ENCODE measurements at places on chromosomes 16 and 17. TPM values are rescaled to one million over a fixed set of nuclear protein-coding genes. Genes with fewer than 3 reads are reported as not detected.

DNA sequence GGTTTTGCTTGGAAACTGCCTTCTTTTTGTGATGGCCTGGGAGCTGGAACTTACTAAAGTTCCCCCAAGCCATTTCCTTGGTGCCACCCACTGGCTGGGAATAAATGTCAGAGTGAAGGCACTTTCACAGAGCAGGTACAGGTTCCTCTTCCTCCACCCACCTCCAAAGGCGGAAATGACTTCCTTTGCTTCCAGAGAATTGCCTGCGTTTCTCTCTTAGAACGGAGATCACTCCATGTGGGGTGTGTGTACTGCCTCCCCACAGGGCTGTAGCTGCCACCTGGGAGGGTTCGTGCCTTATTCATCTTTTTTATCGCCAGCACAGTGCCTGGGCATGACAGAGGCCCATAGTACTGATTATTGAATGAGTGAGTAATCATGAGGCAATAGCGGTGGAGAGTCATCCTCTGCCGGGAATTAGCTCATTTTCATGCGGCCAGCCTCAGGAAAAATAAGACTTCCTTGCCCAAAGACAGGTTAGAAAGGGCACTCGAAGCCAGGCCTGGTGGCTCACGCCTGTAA lies 32.2 kb upstream of the HAS3 start:
- no peak for DNase-seq
- no peak overlapping the region for H3K27ac ChIP-seq
- no peaks in the 10 kb centered on the region for H3K27me3 ChIP-seq
- no peak overlapping the region for H3K4me3 ChIP-seq

DNA sequence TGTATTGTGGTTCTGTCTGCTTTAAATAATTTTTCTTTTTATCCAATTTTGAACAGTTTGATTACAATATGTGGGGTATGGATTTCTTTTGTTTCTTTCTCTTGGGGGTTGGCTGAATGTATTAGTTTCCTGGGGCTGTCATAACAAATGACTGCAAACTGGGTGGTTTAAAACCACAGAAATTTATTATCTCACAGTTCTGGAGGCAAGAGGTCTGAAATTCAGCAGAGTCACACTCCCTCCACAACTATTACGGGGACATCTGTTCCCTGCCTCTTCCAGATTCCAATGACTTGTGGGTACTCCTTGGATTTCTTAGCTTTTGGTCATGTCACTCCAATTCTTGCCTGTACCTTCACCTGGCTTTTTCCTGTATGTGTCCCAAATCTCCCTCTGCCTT lies 23.7 kb downstream of the COX11 start:
- no peak overlapping the region for H3K27ac ChIP-seq
- H3K36me3 ChIP-seq, result no peaks in the 10 kb centered on the region
- no peak overlapping the region for H3K4me3 ChIP-seq

- no peak overlapping the region for H3K27ac ChIP-seq
- no peaks in the 10 kb centered on the region for H3K36me3 ChIP-seq
- no peaks in the 10 kb centered on the region for H3K27me3 ChIP-seq
- no peak overlapping the region for H3K4me3 ChIP-seq
- no peak for DNase-seq
Observed at GRCh38 chr16:58421529-58421928, 29.3 kb downstream of the GINS3 start.

- H3K4me3 ChIP-seq, result no peak overlapping the region
- H3K4me1 ChIP-seq, result no peaks in the 10 kb centered on the region
- H3K27ac ChIP-seq, result no peak overlapping the region
- H3K36me3 ChIP-seq, result no peaks in the 10 kb centered on the region
Observed at GRCh38 chr16:20814784-20815183, 8.5 kb downstream of the REXO5 start.

DNA sequence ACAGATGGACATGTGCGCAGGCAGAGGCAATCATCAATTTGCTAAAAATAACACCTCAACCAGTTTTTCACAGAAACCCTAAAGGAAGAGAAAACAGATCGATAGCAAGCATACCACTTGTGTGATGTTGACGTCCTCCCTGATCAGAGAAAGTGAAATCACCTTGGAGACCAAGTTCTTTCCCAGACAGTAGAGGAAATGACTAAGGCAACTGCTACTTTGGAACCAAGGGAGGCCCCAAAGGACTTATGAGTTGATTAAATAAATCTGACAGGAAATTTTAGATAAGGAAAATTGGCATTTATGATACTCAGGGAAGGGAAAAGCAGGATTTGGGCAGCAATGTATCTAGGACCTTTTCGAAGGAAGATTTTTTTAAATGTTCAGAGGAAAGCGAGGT lies 267.1 kb upstream of the ASIC2 start:
- no peaks in the 10 kb centered on the region for H3K36me3 ChIP-seq
- H3K27me3 ChIP-seq, result no peaks in the 10 kb centered on the region
- H3K27ac ChIP-seq, result no peak overlapping the region
- no peak overlapping the region for H3K4me3 ChIP-seq

DNA sequence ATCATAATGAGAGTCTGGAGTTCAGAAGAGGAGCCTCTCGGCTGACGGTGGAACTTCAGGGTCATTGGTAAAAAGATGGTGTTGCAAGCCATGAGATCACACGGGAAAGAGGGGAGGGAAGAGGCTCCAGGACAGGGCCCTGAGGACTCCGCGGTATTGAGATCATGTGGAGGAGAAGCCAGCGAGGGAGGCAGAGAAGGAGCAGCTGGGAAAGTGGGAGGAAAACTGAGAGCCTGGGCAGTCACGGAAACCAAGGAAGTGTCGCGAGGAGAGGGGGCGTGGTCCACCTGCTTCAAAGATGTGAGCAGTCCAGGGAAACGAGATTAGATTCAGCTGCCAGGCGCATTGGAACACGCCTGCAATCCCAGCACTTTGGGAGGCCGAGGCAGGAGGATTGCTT lies 27.7 kb upstream of the SBK1 start:
- no peaks in the 10 kb centered on the region for H3K36me3 ChIP-seq
- no peak for DNase-seq
- H3K4me1 ChIP-seq, result peaks cover 13% of the 10 kb centered on the region
- no peak overlapping the region for H3K27ac ChIP-seq
- no peaks in the 10 kb centered on the region for H3K27me3 ChIP-seq

GRCh38 chr16:66569827-66570405 lies 3.7 kb downstream of the CMTM1 start:
- H3K27me3 ChIP-seq, result no peaks in the 10 kb centered on the region
- H3K4me1 ChIP-seq, result peaks cover 2% of the 10 kb centered on the region
- peaks cover 14% of the 10 kb centered on the region for H3K36me3 ChIP-seq
- no peak for DNase-seq
- H3K27ac ChIP-seq, result no peak overlapping the region
- H3K4me3 ChIP-seq, result no peak overlapping the region

DNA sequence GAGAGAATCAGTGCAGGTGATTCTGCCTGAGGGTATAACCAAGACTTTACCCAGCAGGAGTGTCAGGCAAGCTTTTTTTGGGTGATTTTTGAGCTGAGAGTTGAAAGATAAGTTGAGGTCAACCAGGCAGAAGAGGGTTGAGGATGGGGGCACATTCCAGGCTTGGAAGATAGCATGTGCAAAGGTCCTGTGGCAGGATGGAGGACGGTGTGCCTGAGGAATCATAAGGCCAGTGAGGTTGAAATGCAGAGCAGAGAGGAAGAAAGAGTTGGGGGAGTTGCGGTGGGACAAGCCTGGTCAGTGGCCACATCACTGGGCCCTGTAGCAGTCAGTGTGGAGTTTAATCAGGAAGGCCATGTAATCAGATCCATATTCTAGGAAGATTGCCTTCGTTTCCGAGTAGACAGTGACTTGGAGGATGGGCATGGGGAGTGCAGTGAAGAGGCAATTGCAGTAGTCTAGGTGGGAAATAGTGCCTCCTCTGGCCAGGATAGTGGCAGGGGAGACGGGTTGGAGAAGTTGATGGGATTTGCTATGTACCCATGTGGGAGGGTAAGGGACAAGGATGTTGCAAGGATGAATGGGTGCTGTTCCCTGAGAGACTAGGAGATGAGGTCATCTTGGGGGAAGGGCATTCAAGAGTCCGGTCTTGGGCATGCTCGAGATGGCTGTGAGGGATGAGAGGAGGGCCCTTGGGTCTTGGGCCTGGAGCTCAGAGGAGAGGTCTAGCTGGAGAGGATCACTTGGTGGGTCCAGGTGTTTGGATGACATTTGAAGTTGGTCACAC lies 3.9 kb downstream of the PLEKHG4 start:
- DNase-seq, result no peak
- H3K27ac ChIP-seq, result no peak overlapping the region
- peaks cover 16% of the 10 kb centered on the region for H3K4me1 ChIP-seq
- no peaks in the 10 kb centered on the region for H3K36me3 ChIP-seq
- H3K4me3 ChIP-seq, result no peak overlapping the region

DNA sequence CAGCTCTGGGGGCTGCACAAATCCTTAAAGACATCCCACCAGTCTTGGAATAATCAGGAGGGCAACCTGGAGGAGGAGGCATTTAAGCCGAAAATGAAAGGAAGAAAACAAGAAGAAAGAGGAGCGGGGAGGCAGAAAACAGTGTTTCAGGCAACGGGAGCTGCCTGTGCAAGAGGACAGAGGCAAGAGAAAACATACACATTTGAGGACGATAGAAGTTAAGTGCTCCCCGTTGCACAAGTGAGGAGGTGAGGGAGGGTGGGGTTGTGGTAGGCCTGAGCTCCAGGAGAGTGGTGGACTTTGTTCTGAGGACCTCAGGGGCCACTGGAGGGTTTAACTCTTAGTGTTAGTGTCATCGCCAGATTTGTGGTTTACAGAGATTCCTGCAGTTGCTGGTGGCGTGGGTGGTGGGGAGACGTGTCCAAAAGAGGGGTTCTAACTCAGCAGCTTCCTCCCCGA lies 27.6 kb upstream of the CIBAR2 start:
- no peak overlapping the region for H3K4me3 ChIP-seq
- no peaks in the 10 kb centered on the region for H3K4me1 ChIP-seq
- no peaks in the 10 kb centered on the region for H3K36me3 ChIP-seq
- no peaks in the 10 kb centered on the region for H3K27me3 ChIP-seq

DNA sequence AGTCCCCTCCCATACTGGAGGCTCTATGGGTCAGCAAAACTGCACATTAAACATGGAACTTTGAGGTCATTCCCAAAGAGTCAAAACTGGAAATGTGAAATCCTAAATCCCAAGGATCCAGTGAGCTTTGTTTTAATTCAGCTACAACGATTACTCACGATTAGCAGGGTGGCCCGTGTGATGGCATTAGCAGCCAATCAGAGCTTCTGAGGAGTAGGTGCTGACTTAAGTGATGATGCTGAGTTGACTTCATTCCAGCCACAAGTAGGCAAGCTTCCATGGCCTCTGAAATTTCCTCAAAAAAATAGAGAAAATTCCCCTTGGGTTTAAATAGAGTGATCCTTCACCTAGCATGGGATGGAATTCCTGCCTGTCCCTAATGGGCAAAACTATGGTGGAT lies 28.1 kb upstream of the BEAN1 start:
- no peak overlapping the region for H3K4me3 ChIP-seq
- no peaks in the 10 kb centered on the region for H3K4me1 ChIP-seq
- DNase-seq, result no peak
- no peaks in the 10 kb centered on the region for H3K36me3 ChIP-seq
- no peaks in the 10 kb centered on the region for H3K27me3 ChIP-seq
- no peak overlapping the region for H3K27ac ChIP-seq

DNA sequence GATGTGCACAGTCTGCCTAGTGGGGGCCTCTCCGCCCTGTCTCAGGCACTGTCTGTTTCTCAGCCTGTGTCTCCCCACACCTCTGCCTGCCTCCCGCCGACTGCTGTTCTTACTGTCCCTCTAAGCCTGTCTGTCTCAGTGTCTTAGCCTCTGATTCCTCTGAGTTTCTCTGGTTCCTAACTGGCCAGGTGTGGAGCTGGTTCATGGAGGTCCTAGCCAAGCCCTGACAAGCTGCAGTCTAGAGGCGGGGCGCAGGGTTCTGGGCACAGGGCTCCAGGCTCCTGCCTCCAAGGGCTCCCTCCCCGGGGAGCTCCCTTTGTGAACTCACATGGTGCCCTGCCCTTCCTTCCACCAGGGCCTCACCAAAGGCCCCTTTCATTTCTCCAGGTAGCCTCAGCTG lies 19.4 kb downstream of the C17orf100 start:
- no peak overlapping the region for H3K27ac ChIP-seq
- H3K4me1 ChIP-seq, result peaks cover 2% of the 10 kb centered on the region
- no peaks in the 10 kb centered on the region for H3K27me3 ChIP-seq
- H3K36me3 ChIP-seq, result no peaks in the 10 kb centered on the region
- DNase-seq, result no peak

GRCh38 chr16:1028524-1029258 lies 43.9 kb upstream of the SSTR5 start:
- H3K27ac ChIP-seq, result no peak overlapping the region
- H3K4me1 ChIP-seq, result no peaks in the 10 kb centered on the region
- H3K36me3 ChIP-seq, result no peaks in the 10 kb centered on the region
- H3K4me3 ChIP-seq, result no peak overlapping the region

- H3K4me1 ChIP-seq, result no peaks in the 10 kb centered on the region
- no peak overlapping the region for H3K4me3 ChIP-seq
- H3K36me3 ChIP-seq, result no peaks in the 10 kb centered on the region
Observed at GRCh38 chr17:61314368-61315078, 85.1 kb upstream of the TBX2 start.

GRCh38 chr17:71192039-71192555 lies 928.7 kb upstream of the SOX9 start:
- no peaks in the 10 kb centered on the region for H3K4me1 ChIP-seq
- no peaks in the 10 kb centered on the region for H3K36me3 ChIP-seq
- no peaks in the 10 kb centered on the region for H3K27me3 ChIP-seq
- no peak for DNase-seq
- no peak overlapping the region for H3K27ac ChIP-seq

DNA sequence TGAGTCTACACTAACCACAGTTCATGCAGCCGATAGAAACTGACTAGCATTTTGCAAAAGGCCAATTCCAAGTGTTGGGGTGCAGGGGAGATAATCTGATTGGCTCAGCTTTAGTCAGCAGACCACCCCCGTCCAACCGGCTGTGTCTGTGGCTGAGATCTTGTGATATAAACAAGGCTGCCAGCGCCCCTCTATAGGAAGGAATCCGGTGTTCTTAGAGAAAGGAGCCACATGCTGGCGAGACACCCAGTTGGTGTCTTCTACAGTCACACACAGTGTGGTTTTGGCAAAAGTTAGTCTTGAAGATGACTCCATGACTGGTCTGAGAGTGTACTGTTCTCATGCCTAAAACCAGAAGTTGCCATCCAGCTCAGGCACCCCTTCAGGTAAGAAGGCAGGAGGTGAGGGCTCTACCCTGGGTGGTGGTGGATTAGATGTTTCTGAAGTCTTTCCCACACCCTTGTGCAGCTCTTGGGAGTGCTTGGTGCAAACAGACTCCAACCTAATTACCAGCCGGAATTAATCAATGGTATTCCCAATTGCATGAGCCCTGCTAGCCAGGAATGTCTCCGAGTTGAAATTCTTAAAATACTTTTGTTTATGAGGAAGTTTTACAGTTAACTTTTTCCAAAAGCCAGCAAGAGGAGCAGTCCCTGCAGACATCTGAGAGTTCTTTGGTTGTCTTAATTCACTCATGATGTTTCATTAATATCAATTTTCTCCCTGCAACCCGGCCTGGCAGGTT lies 172.3 kb upstream of the IRX6 start:
- DNase-seq, result no peak
- H3K27ac ChIP-seq, result no peak overlapping the region
- H3K4me1 ChIP-seq, result no peaks in the 10 kb centered on the region
- no peaks in the 10 kb centered on the region for H3K36me3 ChIP-seq
- no peak overlapping the region for H3K4me3 ChIP-seq

Gene BIRC5
- 0.32 TPM for total RNA-seq

Gene KRT27
- not detected for total RNA-seq

Gene ZNF385C
- total RNA-seq, result 0.36 TPM

Gene TMEM114
- total RNA-seq, result not detected

Gene WFDC1
- not detected for total RNA-seq

Gene PDIA2
- total RNA-seq, result not detected

Gene ZG16
- total RNA-seq, result not detected

Gene CD300E
- not detected for total RNA-seq

Gene WNT9B
- not detected for total RNA-seq

Gene RAB11FIP4
- total RNA-seq, result 47.4 TPM
